Activated T-helper 9 cell treated with anti-CD3 and anti-CD28 coated beads, Interleukin-2, amount 50 U/mL, for 16 hours (primary cell): ENCODE measurements at places on chromosomes 13 and 19.

DNA sequence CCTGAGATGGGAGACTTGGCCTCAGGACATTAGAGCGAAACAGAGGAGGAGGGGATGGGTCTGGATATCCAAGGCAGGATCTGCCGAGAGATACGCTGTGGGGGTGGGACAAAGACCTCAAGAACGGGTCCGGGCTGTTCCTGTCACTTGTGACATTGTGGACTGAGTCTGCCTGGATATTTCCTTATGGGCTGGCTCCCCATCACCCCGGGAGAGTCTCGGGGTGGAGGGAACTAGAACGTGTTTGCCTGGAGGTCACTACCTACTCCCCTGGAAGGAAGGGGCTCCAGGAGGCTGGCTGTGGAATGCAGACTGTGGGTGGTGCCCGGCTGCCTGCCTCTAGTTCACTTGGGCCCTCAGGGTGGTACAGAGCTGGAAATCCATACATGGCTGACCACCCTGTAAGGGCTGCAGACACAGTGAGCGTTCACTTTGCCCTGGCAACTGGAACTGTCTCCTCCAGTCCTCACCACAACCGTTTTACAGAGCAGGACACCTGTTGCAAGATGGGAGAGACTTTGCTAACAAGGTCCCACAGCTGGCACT is 26.4 kb downstream of the DNM2 start:
- DNase-seq: no peak

DNA sequence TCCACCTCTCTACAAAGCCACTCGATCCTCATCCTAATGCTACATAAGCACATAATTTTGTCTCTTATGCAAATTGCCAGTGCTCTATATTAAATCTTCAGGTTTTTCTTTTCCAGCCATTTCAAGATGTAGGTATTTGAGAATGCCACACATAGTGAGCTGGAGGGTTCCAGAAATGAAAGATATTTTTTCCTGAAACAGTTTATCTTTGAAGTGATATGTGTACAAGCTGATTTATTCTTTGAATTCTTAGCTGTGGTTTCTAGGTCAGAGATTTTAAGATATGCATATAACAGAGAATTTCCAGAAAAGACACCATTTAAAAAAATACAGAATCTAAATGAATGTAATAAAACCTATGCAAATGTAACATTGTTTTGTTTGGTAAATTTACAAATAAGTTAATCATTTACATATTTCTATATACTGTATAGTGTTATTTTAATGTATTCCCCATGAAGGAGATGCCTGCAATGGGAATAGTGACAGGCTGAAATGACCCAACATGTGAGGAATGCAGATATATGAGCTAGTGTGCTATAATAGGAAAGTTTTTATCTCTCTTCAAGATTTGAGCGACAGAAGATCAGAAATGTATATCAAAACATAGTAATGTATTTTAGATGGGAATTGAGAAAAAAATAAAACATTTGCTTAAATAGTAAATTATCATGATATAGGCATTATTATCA is 570.2 kb downstream of the SLITRK1 start:
- no peak for DNase-seq

DNA sequence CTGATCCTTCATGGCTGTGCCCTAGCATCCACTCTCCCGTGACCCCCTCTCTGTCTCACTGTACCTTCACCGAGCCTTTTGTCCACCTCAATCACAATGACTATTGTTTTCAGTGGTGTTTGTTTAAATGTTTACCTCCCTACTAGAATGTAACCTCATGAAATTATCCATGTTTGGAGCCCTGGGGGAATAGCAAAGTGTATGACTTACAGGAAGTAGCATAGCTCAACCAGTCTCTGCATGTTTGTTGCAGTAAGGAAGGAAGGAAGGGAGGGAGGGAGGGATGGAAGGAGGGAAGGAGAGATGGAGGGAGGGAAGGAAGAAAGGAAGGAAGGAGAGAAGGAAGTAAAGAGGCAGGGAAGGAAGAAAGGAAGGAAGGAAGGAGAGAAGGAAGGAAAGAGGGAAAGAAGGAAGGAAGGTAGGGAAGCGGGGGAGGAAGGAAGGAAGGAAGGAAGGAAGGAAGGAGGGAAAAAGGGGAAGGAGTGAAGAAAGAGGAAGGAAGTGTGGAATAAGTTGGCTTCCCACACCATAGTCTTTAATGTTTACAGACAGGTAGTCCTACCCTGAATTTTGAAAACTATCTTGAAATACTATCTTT is 421.4 kb downstream of the COG6 start:
- DNase-seq: no peak

DNA sequence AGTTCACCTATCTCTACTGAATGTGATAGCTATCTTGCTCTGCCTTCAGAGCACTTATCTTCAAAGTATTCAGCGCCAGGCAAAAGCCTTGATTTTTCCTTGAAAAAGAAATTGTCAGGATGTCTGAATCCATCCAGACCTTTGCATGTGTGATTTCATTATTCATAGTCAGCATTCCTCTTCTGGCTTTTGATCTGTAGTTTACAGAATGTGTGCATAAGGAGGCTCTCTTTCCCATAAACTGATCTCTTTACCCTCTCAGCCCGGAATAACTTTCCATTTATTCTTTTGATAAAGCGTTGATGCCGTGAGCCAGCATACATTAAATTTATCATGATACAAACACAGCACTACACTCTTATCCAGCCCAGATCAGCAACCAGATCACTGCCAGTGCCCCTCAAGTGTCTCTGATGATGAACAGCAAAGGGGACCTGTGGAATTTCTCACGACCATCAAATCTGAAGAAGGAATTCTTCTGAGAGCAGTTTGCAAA is 130.8 kb downstream of the DNAJC15 start:
- no peak for DNase-seq

GRCh38 chr13:112333756-112334543 is 42.2 kb upstream of the SPACA7 start:
- DNase-seq: no peak

GRCh38 chr13:23811366-23812062 is 77.7 kb downstream of the MIPEP start:
- DNase-seq: no peak

- DNase-seq: no peak
Observed at GRCh38 chr13:51432576-51432975, 20.3 kb downstream of the INTS6 start.

- no peak for DNase-seq
Observed at GRCh38 chr19:13441810-13442512, 64.3 kb downstream of the CACNA1A start.

DNA sequence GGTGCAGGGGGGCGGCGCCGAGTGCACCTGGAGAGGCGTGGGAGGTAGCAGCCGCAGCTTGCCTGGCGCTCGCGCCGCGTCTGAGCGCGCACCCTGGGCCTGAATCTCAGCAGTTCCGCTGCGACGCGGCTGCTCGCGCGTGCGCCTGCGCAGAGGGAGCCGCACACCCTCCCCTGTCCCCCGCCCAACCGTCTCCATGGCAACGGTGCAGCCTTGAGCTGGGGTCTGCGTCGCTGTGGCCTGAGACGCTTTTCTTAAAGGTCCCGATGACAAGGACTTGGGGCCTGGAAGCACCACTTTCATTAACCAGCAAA is at the start of gene PNMA8B:
Gene PNMA8B, minus strand, starts transcription at position 82 of the 314 bp plus-strand sequence. CDS start 402 bp downstream, outside the sequence.
- DNase-seq: no peak

- no peak for DNase-seq
Observed at GRCh38 chr13:102250448-102250847, 151.4 kb downstream of the FGF14 start.

- DNase-seq: no peak
Observed at GRCh38 chr13:98171900-98172589, 5.0 kb downstream of the RNF113B start.

DNA sequence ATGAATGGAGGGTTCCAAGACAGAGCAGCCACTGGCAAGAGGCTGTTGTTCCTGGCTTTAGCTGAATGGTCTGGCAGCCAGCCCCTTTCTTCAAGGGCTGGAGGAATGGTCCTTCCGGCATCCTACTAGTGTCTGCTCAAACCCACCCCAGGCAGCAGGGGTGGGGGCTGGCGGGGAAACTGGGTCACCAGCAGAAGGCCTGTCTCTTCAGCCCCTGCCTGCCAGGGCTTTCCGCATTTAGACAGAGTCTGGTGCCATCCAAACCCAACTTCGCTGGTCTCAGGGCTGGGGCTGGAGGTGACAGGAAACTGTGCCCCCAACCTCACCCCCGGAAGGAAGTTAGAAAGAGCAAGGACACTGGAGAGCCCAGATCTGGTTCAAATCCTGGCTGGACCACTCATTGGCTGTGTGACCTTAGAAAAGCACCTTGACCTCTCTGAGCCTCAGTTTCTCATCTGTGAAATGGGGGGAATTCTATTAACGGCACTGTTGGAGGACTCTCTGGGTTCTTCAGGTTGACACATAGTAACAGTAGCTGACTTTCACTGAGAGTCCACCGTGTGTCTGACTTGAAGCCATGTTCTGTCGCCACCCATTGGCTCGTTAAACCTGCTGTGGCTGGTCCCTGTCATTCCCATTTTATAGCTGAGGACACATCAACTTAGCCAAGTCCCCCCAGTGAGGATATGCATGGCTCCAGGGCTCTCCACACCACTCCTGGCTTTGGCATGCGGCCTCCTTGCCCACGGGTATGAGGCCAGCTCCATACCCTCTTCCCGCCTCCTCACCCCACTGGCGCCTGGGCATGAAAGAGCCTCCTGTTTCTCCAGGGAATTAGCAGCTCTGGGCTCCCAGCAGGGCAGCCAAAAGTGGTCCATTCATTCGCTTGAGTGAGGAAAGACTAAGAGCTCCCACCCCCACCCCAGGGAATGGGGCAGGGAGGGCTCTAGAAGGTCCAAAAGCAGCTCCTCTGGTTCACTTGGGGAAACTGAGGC is 2.5 kb upstream of the NR2C2AP start:
- DNase-seq: no peak

DNA sequence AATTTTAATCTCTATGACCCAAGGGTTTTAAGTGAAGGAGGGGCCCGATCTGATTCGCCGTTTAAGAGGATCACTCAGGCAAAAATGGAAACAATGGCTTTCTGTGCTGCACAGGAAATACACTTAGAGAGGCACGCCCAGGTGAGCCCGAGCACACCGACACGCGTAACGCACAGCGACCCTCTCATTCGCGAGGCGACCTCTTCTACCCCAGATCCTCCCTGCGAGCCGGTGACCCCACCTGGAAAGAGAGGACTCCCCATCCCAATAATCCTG is 216 bp downstream of the SH2D3A start:
- DNase-seq: peak; percentile 25

DNA sequence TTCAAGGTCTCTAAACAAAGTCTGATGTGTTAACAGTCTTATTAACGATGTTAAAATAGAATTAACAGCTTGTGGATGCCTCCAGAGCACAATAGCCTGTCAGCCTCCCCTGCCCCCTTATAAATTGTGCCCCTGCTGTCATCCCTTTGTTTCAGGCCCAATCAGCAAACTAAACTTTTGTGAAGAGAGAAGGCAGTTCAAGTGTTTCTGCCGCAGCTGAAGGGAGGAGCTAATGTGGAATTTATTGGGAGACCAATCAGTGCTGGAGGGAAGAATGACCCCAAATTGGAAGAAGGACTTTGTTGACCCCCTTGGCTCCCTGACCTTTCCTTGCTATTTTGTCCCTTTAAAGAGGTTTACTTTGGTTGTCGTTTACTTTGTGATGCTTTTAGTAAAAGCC is 160.5 kb downstream of the TM9SF2 start:
- no peak for DNase-seq

DNA sequence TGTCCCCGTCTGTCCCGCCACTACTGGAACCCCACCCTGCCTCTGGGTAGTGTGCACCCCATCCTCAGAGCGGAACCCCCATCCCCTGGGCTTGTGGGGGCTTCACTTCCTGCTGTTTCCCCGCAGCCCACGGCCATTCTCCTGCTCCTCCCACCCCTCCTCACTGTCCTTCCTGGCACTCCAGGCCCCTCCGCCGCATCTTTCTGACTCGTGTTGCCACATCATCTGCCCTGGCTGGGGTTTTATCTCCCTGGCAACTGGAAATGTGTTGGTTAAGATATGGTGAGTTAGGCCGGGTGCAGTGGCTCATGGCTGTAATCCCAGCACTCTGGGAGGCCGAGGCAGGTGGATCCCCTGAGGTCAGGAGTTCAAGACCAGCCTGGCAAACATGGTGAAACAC is 37.3 kb downstream of the KDM4B start:
- DNase-seq: no peak

DNA sequence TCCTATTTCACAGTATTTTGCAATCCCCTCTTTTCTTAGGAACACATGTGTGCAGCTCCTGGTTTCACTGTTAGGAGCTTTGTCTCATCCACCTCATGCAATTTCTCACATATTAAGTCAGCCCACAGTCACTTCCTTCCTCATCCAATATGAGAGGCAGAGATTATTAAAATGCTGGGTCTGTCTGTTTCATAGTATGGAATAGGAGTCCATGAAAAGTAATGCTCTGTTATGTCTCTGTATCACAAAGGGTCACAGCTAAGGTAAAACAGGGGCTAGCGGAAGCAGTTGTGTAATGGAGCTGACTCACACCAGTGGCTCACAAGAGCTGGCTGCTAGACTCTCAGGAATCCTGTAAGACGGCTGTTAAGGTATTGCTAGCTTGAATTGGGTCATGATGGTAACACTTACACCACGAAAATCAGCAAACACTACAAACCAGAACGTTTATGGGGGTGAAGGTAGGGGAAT is 216.5 kb downstream of the EFNB2 start:
- DNase-seq: no peak

- DNase-seq: no peak
Observed at GRCh38 chr19:47187797-47188196, 43.2 kb downstream of the BBC3 start.

DNA sequence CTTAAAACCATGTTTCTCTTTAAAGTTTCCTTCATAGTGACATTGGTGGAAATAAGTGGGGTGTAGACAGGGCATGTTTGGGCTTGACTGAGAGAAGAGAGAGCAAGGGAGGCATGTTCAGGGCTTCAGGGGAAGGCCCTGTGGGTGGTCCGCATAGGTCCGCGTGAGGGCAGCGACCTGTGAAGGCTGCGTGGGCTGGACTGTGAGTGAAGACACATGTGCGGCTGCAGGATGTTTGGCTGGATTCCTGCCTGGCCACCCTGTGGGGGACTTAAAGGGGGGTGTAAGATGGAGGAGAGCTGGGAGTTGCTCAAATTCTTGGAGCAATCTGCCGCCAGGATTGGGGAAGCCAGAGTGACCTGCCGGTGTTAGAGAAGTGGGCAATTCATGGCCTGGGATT is 23.8 kb upstream of the KLF12 start:
- DNase-seq: no peak

- DNase-seq: peak; percentile 42
Observed at GRCh38 chr13:50365408-50366391, 350.5 kb downstream of the KCNRG start.
